ENCODE measurements at places on chromosomes 4 and X.

- no peak for DNase-seq
Observed at GRCh38 chr4:159143687-159144086, 40.8 kb downstream of the RAPGEF2 start.

DNA sequence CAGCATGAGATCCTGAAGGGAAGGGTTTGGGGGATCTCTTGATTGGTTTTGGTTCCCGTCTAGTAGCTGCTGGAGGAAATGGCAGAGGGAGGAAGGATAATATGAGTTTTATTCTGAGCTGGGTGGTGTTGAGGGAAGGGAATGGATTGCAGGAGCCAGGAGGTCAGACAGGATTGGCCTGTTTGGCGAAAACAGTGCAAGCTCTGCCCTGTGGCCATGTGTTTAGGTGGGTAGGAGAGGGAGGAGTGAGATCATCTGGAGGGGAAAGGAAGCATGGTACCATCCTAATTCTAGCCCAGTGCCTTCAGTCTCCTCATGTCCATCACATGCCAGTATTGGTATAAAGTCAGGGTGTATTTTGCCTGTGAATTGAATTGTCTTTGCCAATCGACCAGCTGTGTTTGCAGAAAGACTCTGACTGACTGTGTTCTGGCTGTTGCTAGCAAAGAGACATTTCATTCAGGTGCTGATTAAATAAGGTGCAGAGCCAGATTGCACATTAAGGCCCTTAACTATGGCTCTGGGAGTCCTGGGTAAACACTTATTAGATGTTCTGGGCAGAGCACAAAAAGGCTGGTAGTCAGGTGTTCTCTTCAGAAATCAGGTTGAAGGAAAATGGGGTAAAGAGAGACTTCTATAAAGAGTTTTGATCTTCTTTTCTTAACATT lies 10.0 kb downstream of the TMEM164 start:
- DNase-seq: no peak

- no peak for DNase-seq
Observed at GRCh38 chr4:40850496-40850895, 100.7 kb downstream of the NSUN7 start.

GRCh38 chrX:41870719-41871151 lies 52.6 kb downstream of the CASK start:
- DNase-seq: no peak

DNA sequence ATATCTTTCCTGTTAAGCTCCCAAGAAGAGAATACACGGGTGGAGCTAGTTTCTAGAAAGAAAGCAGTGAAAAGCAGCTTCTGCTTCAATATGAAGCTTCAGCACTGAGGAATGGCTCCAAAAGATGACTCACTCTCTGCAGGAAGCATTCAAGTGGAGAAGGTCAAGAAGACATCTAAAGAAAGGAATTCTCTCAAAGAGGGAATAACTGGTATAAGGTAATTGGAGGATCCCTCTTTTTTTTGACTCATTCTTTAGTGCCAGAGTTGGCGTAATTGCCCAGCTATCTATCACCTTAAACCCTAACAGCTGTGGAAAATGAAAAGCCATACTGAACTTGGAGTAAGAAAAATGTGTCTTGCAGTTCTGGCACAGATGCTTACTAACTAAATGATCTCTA lies 3.5 kb downstream of the EDA2R start:
- DNase-seq: no peak

- DNase-seq: no peak
Observed at GRCh38 chr4:144656850-144657249, 10.9 kb downstream of the HHIP start.

DNA sequence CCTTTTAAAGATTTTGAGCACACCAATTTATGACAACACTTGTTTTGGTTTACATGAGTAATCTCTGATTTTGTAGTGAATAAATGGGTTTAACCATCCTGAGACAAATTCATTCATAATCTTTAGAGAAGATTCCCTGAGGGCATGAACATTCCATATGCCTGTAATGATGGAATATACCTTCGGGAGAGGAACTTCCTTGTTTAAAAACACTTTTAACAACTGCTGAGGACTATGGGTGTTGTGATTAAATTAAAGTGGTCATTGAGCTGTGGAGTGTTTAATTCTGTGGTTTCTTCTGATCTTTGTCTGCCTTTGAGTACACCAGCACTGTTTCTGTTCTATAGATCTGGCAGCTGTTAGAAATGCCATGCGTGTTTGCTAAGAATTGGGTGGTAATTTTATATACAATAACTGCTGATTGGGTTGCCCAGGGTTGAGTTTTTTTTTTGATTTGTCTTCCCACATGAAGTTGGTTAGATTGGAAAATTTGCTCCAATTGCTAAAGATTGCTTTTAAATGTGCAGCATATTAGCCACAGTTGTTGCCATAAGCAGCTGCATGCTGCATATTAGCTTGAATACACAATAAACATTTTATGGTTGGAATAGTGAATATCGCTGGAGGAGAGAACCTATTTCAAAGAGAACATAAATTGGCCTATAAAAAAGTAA lies 86.8 kb downstream of the DCLK2 start:
- no peak for DNase-seq

- no peak for DNase-seq
Observed at GRCh38 chrX:141668371-141668770, 30.2 kb downstream of the SPANXD start.

- DNase-seq: no peak
Observed at GRCh38 chr4:22764183-22764582, 71.4 kb downstream of the GBA3 start.

DNA sequence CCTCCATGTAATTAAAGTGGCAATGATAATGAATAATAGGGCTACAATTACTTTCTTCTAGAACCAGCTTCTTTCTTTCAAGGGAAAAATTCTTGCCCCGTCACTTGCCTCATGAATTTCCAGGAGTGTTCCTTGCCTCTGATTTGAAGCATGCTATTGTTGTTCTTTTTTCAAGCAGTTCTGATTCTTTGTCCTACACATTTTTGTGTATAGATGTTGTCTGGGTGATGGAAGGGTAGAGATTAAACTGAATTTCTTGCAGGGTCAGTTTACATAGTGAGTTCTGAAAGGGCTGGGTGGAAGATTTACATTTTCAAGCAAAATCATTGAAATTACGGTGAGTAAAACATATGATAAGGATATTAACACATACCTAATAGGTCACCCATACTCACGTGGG lies 107.0 kb upstream of the TENM3 start:
- DNase-seq: no peak

GRCh38 chr4:236028-236427 lies 69.2 kb downstream of the ZNF732 start:
- no peak for DNase-seq

DNA sequence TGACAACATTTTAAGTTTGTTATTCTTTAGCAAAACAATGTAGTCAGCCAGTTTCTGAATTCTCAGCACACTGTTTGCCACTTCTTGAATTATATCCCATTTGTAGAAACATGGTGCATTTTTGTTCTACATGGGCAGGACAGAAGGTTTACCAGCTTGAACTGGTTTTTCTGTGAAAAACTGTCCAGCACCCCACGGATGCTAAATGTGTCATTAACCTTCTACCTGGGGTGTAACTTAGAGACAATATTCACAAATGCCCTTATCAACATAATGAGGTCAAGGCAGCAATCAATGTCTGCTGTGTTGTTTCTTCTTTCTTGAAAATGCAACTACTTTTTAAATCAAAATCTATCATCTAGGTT lies 702.6 kb downstream of the CENPC start:
- DNase-seq: no peak

DNA sequence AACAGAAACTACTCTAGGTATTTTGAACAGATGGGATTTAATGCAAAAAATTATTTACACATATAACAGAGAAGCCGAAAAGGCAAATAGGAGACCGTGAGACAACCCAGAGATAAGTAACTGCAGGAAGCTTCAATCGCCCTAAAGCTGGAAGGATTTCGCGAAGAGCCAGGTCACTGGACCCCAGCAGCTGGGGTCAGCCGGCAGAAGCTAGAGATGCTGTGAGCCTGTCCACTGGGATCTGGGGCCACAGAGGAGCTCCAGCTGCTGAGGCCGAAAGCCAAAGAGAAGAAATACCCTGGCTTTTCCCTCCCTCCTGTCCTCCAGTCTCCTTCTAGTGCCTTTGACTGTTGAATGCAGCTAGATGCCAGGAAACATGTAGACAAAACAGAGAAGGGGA lies 192.8 kb upstream of the BCOR start:
- no peak for DNase-seq

GRCh38 chr4:159382856-159383561 lies 280.1 kb downstream of the RAPGEF2 start:
- DNase-seq: no peak

DNA sequence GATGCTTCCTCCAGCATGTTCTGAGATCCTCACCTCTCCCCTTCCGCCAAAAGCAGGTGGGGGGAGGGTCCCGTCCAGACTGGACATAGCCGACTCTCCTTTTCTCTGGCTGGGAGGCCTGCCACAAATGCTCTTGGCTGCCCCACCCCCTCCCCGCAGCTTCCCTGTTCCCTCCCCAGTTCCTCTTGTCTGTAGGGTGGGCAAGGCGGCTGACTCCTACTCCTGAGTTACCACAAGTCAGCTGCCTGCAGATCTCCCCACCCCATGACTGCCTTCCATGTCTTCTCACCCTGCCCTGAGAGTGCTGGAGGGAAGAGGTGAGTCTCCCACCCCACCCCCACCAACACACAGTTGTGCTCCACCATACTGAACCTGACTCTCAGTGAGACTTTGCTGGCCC lies 2.9 kb downstream of the ATP6AP1 start:
- DNase-seq: no peak

DNA sequence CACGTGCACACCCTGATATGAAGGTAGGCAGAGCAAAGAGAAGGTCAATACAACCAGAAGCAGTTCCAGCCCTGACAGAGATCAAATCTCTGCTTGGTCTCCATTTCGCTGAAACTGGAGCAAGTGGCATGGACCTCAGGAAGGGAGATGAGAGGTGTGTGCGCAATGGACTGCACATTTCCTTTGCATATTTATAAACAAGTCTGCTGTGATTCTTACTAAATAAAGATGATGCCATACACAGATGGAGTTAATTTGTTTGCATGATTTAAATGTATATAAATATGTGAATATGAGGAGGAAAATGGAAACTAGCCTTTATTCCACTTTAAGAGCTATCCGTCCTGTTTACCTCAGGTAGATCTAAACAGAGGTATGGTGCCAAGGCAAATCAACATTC lies 2.1 kb upstream of the SCRG1 start:
- no peak for DNase-seq

- DNase-seq: peak; percentile 21
Observed at GRCh38 chr4:64781737-64782326, 372.6 kb upstream of the TECRL start.

GRCh38 chr4:26130173-26130572 lies 190.6 kb upstream of the RBPJ start:
- no peak for DNase-seq

GRCh38 chr4:137768881-137769280 lies 236.6 kb upstream of the PCDH18 start:
- DNase-seq: peak; percentile 2

GRCh38 chr4:86264241-86264640 lies 95.6 kb downstream of the MAPK10 start:
- DNase-seq: no peak

- DNase-seq: no peak
Observed at GRCh38 chr4:48134081-48134480, at the start of gene TXK. TSS of gene TXK (minus strand) at chr4:48134250. CDS start at chr4:48134170, 80 bp downstream.

GRCh38 chr4:163217505-163217904 lies 50.8 kb upstream of the NAF1 start:
- no peak for DNase-seq

All from putamen (tissue), 1 donor.